ENCODE measurements at places on chromosomes 2 and 18.
A peak's percentile ranks its signal among the peaks of the same experiment; 100 is the strongest.

- ATAC-seq: peak; percentile 71
Measured at GRCh38 chr2:157056200-157056676, 201.3 kb upstream of the GALNT5 start.

DNA sequence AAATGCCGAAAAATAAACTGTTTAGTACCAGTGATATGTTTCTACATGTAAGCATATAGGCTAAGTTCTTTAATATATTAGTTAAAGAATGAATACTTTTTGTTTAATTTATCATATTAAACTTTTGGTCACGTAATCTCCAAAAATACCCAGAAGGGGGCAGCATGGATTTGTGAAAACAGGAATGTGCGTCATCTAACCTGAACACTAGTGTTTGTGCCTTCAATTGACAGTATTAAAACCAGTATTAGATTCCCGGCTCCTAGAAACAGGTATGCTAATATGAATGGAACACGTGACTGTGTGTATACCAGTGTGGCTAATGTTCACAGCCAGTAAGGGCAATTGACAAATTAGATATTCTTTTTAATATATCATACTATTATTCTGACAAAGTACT lies 51.8 kb downstream of the WDR7 start:
- peak; percentile 47 for ATAC-seq

- no peak for ATAC-seq
Measured at GRCh38 chr2:165535471-165535870, 66.0 kb downstream of the CSRNP3 start.

DNA sequence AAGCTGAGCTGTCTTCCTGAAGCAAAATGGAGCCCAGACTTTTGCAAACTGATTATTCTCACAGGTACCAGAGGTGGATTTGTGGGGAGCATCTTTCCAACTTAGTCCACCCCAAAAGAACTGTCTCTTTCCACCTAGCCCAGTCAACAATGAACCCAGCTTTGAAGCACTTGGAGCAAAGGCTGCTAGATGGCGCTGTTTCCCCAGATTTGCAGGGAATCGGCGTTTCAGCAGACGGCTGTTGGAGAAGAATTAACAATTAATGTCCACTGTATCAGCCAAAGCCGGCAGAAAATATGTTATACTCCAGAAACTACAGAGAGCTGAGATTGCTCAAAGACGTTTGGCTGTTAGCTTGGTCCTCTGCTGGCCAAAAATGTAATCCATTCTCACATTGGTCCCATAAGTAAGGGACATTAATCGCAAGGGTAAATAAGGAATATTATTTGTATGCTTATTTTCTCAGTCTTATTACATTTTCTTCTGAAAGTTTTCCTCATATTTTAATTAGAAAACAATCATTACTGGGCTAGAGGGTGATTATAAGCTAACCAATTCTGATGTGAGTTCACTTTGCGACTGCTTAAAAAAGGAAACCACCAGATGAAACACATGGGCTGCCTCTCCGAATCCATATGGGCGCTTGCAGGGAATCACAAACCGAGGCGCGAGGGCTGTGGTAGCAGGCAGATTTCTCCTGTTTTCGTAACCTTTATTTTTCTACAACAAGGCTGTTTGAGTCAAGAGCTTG lies 423.8 kb upstream of the MEX3C start:
- peak; percentile 48 for ATAC-seq

DNA sequence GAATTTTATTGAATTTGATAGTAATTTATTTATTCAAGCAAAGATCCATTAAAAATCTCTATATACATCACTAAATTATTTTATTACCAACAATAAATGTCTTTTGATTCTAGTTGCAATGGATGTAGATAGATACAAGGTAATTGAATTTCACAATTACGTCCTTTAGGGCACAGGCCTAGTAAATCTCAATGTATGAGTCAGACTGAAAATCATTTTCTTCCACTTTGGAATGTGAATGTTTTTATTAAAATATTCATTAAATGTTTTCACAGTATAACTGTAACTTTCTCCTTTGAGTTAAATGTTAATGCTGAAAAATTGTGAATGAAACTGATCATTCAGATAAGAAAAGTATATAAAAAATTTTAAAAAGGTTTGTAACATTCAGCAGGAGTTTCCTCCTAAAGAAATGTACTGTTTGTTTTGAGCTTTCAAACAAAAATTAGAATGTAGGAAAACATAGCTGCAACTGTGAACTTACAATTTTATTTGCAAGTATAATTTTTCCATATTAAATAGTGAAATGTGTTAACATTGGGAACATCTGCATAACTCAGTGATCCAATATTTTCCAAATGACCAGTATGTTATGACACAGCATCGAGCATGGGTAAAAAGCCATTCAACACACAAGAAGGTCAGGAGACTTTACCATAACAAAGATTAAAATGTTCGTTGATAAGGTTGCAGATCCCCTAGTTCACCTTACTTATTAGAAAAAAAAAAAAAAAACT lies 663.7 kb downstream of the METTL4 start:
- no peak for ATAC-seq

- no peak for ATAC-seq
Measured at GRCh38 chr2:219650426-219651248, 23.2 kb downstream of the SLC4A3 start.

DNA sequence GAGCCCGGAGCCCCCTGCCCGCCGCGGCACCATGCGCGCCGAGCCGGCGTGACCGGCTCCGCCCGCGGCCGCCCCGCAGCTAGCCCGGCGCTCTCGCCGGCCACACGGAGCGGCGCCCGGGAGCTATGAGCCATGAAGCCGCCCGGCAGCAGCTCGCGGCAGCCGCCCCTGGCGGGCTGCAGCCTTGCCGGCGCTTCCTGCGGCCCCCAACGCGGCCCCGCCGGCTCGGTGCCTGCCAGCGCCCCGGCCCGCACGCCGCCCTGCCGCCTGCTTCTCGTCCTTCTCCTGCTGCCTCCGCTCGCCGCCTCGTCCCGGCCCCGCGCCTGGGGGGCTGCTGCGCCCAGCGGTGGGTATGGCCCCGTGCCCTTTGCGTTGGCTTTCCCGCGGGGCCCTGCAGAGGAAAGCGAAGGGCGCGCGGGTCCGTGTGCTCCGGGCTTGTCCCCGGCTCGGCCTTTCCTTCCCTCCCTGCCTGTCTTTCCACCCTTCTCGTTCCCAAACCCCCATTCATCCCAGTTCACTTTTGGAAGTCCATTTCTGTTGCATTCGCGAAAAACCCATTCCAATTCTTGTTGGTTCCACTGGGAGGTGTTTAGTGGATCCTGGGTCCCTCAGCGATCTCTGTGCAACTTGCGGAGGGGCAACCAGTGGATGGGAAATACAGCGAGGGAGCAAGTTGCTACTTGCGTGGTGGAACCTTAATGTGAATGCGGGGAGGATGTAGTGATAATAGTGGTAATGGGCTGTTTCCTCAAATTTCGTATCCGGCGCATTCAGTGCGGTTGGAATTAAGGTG lies 599 bp downstream of the ADAM23 start:
- peak; percentile 66 for ATAC-seq

DNA sequence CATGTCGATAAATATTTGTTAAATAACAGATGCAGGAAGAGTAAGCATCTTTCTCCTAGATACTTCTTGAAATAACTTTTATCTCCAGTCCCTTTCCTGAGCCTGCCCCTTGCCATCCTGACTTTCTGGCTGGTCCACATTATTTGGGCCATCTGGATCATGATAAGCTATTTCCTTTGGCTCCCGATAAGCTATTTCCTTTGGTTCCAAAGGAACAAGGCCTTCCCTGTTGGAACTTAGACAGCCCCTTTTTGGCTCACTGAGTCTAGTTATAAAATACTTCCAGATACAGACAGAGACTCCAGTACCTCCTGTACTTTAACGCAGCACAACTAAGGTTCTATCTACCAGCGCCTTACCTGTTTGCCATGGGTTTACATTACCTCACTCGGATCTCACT lies 205.3 kb upstream of the CCDC150 start:
- no peak for ATAC-seq

- no peak for ATAC-seq
Measured at GRCh38 chr18:75170022-75170789, 38.7 kb downstream of the PTGR3 start.

- ATAC-seq: no peak
Measured at GRCh38 chr2:237593596-237594320, 3.2 kb upstream of the RAB17 start.

DNA sequence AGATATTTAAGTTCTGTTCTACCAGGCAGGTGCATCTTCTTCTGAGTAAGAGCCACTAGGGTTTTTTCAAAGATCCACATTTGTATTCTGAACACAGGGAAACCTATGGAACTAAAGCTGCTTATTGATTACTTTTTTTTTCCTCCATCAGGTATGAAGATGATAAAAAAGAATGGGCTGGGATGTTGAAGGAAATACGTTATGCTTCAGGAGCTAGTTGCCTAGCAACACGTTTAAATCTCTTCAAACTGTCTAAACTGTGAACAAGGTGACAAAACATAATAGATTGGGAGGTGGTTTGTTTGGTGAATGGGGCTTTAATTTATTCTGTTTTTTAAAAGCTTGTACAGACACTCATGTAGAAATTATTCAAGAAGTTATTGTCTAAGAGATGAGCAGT lies 15.9 kb downstream of the KLHL41 start:
- no peak for ATAC-seq

DNA sequence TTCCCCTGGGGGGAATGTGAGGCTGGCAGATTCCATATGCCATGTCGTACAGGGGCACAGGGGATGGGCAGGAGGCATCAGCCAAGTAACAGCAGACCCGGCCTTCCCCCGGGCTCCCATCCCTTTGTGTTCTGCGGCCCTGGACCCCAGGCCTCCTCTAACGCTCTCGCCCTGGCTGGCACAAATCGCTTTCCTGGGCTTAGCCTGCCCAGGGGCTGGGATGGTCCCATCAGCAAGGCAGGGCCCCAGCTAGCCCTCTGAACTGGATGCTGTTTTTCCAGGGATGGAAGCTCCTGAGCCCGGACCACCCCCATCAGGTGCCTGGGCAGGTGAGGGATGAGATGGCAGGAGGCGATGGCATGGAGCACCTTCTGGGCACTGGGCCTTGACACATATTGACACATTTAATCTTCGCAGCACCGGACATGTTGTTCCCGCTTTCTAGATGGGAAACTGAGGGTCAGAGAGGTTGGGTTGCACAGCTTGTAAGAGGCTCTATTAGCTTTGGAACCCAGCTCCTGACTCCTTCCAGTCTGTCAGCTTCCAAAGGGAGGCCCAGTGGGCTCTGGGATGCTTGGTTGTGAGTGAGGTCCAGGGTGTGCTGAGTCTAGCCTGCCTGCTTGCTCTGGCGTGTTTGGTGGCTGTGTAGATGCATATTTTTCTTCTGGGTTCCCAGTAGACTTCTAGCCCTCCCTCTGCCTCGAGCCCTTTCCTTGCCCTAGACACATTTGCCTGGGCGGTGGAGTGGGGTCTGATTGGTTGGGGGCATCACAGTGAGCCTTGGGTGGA lies 40.3 kb downstream of the GLI2 start:
- no peak for ATAC-seq

GRCh38 chr18:26656944-26657536 lies 108.7 kb upstream of the KCTD1 start:
- ATAC-seq: peak; percentile 61

DNA sequence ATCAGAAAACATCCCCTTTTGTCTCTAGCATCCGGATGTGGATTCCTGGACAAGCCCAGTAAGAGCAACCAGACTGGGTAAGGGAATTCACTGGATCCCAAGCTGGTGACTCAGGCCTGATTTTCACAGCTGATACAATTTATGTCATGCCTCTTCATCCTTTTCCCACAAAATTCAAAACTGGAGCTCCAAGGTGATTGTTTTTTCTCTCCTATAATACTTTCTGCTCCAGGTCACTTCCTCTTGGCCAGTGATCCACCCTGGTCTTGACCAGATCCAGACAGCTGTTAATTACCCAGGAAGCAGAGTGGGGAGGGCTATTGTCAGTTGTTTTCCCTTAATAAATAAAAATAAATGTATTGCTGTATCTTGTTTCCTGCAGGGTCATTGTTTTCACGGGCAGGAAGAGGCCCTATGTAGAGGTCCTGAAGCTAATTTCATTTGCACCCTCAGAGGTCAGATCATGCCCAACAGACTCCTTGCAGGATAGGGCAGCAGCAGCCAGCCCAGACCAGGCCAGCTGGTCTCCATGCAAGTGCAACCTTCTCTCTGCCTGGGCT lies 57.6 kb downstream of the EVA1A start:
- ATAC-seq: peak; percentile 78

- no peak for ATAC-seq
Measured at GRCh38 chr2:1800306-1800705, 56.0 kb upstream of the PXDN start.

DNA sequence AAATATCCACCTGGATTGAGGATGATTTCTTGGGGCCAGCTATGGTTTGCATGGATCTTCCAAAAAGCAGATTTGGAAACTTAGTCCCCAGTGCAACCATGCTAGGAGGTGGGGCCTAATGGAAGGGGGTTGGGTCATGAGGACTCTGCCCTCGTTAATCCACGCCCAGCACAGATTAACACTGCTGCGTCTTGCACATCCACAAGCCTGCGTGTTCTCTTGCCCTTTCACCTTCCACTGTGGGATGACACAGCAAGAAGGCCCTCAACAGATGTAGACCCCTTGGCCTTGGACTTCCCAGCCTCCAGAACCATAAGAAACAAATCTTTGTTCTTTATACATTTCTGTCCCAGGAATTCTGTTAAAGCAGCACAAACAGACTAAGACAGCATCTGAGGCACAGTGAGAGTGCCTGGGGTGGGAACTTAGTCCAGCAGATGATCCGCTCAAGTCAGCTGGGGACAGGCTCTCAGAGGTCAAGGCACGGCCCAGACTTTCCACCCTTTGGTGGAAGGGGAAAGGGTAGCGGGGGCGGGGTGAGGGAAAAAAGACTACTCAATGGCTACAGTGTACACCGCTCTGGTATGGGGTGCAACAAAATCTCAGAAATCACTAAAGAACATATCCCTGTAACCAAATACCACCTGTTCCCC lies 2.4 kb downstream of the RAB17 start:
- ATAC-seq: no peak
